ENCODE measurements at places on chromosomes 4 and X.

GRCh38 chr4:1215141-1216075, 33.5 kb downstream of the CTBP1 start:
- DNase-seq = no peak

DNA sequence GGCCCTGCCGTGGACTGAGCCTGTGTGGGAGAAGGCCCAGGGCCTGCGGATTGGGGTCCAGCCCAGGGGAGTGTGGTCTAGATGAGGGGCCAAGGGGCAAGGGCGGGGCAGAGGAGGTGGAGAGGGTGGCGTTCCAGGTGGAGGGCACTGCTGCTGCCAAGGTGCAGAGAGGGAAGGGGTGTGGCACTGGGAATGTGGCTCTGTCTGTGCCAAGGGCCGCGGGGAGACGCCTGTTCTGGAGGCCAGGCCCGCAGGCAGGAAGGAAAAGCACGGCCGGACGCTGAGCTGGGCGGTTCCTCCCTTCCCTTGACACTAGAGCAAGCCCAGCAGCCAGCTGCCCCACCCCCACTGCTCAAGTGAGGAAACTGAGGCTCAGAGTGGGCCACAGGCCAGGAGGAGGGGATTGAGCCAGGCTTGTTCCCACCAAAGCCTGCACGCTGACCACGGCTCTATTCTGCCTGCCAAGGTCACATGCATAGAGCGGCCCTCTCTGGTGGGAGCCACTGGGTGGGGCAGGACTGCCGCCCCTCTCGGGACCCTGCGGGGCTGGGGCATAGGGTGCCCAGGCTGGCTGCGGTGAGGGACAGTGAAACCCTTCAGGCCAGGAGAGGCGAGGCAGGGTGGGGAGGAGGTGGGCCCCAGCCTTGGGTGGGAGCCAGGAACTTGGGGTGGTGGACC, 13.0 kb downstream of the SH3BP2 start:
- no peak for DNase-seq

DNA sequence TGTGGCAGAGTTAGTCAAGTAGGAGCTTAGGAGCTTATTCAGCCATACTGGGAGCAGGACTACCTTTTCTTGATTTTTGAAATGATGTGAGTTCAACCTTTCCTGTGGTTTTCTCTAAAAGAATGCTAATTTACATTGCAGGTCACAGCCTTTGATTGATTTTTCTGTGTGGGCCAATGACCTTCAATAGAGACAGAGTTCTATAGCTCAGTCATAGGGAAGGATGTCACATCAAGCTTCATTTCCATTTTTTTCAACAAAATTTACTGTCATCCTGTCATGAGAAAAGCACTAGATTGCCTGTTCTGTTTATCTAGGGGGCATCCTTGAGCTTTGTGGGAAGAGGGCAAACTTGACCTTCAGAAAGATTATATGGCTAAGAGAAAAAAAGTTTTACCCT, 448.7 kb downstream of the MID1IP1 start:
- DNase-seq = no peak

GRCh38 chr4:123696687-123697086, 300.1 kb downstream of the SPRY1 start:
- DNase-seq = no peak

DNA sequence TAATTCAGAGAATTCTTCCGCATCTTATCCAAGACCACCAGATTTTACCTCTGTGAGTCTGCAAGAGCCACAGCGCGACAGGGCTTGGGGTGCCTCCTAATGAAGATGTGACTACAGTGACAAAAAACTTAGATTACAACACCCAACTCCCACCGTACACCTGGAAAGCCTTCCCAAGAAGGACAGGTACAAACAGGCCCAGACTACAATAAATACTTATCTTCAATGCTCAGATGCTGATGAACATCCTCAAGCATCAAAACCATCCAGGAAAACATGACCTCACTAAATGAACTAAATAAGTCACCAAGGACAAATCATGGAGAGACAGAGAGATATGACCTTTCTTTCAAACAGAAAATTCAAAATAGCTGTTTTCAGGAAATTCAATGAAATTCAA, 20.8 kb upstream of the ABCG2 start:
- DNase-seq = no peak

GRCh38 chr4:100929758-100930157, 411.9 kb upstream of the EMCN start:
- DNase-seq = no peak

- DNase-seq = no peak
These were observed 67.1 kb upstream of the TAPT1 start for GRCh38 chr4:16293210-16293838.

DNA sequence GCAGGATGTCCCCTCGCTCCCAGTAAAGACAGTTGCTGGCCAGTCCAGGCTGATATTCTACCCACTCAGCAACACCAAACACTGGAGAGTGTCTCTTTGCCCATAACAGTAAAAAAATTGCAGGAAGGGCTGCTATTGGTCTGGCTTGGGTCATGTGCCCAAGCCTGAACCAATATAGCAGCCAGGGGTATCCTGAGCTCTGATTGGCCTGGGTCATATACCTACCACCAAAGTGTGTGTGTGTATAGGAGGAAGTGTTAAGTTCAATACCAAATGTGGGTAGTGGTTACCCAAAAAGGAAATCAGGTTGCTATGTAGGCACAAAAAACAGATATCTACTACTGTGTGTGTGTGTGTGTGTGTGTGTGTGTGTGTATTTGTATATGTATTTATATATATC, 373.2 kb downstream of the BCOR start:
- DNase-seq = no peak

DNA sequence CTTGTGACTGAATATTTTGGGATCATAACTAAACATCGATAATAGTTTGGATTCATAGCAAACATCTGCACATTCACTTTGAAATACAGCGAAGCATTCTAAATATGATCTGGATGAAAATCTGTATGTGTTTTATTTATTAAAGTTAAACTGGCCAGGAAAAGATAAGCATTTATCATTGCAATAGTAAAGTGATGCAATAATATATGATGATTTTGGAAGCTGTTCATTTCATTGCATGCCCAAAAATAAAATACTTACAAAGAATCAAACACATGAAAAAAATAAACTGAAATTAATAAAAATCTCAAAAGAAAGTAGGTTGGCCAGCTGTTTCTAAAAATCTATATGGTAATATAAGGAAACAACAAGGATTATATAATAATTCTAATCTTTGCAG, 1.9 kb downstream of the PRDM5 start:
- no peak for DNase-seq

GRCh38 chr4:113645288-113645687, 116.2 kb downstream of the CAMK2D start:
- no peak for DNase-seq

DNA sequence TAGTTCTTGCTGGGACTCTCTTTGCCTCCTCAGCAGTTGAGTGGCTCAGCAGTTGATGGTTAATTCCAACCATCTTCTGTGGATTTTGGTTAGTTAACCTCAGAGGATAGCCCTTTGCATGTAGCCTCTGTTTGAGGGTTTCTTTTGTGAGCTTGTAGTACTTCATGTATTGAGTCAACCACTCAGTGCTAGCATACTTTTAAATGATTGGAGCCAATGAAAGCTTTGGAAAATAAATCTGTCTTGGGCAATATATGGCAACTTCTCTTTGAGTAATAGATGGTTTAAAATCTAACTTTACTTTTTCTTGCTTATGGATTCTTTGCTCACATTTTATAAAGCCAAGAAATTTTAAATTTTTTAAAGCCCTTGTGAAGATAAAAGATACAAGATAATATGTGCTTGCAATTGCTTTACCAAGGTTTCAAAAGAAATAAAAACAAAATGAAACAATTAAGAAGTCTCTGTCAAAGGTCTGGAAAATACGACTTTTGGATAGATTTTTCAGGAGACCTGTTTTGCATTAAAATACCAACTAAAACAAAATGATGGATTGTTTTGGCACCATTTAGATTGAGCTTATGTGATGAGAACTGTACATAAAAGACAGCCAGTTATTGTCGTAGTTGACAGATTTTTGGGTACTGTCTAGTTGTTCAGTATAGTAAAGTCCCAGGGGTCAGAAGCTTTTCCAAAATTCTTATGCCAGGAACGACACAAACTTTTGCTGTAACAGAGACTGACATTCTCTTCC, 181.9 kb downstream of the SPRY1 start:
- no peak for DNase-seq

- no peak for DNase-seq
These were observed 14.6 kb downstream of the SRPX start for GRCh38 chrX:38206036-38206435.

- DNase-seq = peak; percentile 27
These were observed 46.3 kb downstream of the ATP10D start for GRCh38 chr4:47531241-47531953.

DNA sequence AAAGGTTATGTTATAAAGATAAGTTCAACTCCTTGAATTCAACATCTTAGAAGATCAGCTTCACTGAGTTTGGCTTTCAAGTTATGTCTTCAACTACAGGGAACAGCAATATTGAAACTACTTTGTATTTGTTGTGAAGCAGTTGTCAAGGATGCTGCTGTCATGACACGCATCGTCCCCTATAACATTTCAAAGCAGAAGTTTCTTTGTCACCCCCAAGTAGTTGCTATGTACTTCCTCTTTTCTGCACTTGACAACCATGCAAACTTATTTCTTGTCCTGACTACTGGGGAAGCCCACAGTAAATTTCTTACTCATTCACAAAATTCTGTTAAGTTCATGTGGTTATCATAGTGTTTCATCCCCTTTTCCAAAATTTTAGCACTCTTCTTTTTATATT, 14.3 kb downstream of the ANTXR2 start:
- DNase-seq = no peak

All from stimulated activated CD8-positive, alpha-beta memory T cell treated with anti-CD3 and anti-CD28 coated beads, Interleukin-2, amount 100 ng/mL, for 1 hour (primary cell).